Activated B cell treated with CpG ODN at 0.5 μM for 24 hours (primary cell): ENCODE measurements at places on chromosomes 1 and 21. TPM values are rescaled to one million over a fixed set of nuclear protein-coding genes. Genes with fewer than 3 reads are reported as not detected.
A peak's percentile ranks its signal among the peaks of the same experiment; 100 is the strongest.

Gene PRAMEF6
- total RNA-seq = not detected in 2 replicates

Gene TRAF3IP3
- 158 and 166 TPM in 2 replicates for total RNA-seq

Gene THEM5
- not detected in 2 replicates for total RNA-seq

Gene TFB2M
- total RNA-seq = 15.9 and 18.3 TPM in 2 replicates

Gene LRRIQ3
- 1.00 and 1.5 TPM in 2 replicates for total RNA-seq

Gene HTR1D
- total RNA-seq = not detected in 2 replicates

Gene H6PD
- 20.3 and 21.9 TPM in 2 replicates for total RNA-seq

Gene LMOD1
- not detected in 2 replicates for total RNA-seq

Gene RHD
- not detected in 2 replicates for total RNA-seq

Gene PPM1J
- total RNA-seq = 0.46 and 0.75 TPM in 2 replicates

Gene SPRR1A
- not detected in 2 replicates for total RNA-seq

- H3K27ac ChIP-seq = no peak overlapping the region
- no peak for DNase-seq
- H3K4me1 ChIP-seq = no peaks in the 10 kb centered on the region
- H3K36me3 ChIP-seq = peaks cover 5% of the 10 kb centered on the region
- H3K4me3 ChIP-seq = no peak overlapping the region
Observed at GRCh38 chr1:58409336-58409735, 137.2 kb downstream of the OMA1 start.

DNA sequence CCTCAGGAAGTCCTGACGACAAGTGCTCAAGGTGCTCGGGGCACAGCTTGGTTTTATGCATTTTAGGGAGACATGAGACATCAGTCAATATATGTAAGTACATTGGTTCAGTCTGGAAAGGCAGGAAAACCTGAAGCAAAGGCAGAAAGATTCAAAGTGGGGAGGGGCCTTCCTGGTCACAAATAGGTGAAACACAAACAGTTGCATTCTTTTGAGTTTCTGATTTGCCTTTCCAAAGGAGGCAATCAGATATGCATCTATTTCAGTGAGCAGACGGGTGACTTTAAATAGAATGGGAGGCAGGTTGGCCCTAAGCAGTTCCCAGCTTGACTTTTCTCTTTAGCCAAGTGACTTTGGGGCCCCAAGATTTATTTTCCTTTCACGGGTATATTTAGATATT lies 8.9 kb upstream of the RNF187 start:
- H3K4me3 ChIP-seq = no peak overlapping the region
- no peak for DNase-seq
- no peak overlapping the region for H3K27ac ChIP-seq
- H3K4me1 ChIP-seq = peaks cover 12% of the 10 kb centered on the region

- H3K27ac ChIP-seq = no peak overlapping the region
- peaks cover 13% of the 10 kb centered on the region for H3K4me1 ChIP-seq
- no peaks in the 10 kb centered on the region for H3K36me3 ChIP-seq
- peak; percentile 10 for DNase-seq
- H3K4me3 ChIP-seq = no peak overlapping the region
Observed at GRCh38 chr1:86155807-86156565, 586 bp downstream of the COL24A1 start.

DNA sequence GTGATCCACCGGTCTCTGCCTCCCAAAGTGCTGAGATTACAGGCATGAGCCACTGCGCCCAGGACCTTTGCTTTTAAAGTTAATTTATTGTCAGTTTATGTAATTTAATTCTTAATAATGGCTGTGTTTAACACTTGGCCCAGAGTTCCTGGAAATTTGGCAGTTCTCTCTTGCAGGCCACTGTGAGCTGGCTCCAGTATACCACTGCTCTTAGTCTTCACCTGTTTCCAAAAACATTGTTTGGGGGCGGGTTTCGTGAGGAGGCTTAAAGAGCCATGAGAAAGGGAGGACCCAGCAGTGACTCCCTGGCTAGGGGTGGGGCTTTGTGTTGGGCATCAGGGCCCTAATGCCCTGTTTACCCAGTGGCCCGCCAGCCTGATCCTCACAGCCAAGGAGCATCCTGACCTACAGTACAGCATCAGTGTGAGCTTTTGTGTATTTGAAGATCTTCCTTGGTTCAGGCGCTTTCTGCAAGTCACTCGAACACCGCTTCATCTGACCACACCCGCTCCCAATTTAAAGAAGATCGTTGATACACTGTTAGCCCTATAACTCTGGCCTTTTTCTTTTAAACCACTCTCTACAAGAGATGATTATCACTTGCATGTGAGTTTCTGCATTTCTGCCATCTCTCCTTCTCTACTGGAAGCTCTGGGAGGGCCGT lies 12.0 kb upstream of the BGLAP start:
- H3K4me3 ChIP-seq = no peak overlapping the region
- no peak overlapping the region for H3K27ac ChIP-seq
- H3K27me3 ChIP-seq = no peaks in the 10 kb centered on the region

- no peak for DNase-seq
- H3K4me3 ChIP-seq = no peak overlapping the region
- H3K27me3 ChIP-seq = peaks cover 2% of the 10 kb centered on the region
- no peaks in the 10 kb centered on the region for H3K4me1 ChIP-seq
Observed at GRCh38 chr1:208756339-208756981, 512.3 kb upstream of the PLXNA2 start.

- no peaks in the 10 kb centered on the region for H3K36me3 ChIP-seq
- H3K27me3 ChIP-seq = no peaks in the 10 kb centered on the region
- no peak overlapping the region for H3K4me3 ChIP-seq
Observed at GRCh38 chr21:44365251-44365966, 12.0 kb downstream of the TRPM2 start.

GRCh38 chr21:34092262-34092921 lies 19.0 kb downstream of the MRPS6 start:
- peak overlapping the region; percentile 59 for H3K27ac ChIP-seq
- no peak overlapping the region for H3K4me3 ChIP-seq

- H3K4me1 ChIP-seq = no peaks in the 10 kb centered on the region
- no peak overlapping the region for H3K27ac ChIP-seq
- H3K27me3 ChIP-seq = no peaks in the 10 kb centered on the region
- H3K36me3 ChIP-seq = no peaks in the 10 kb centered on the region
- no peak for DNase-seq
Observed at GRCh38 chr1:60847391-60847790, 235.0 kb upstream of the NFIA start.

- H3K36me3 ChIP-seq = no peaks in the 10 kb centered on the region
- H3K4me3 ChIP-seq = no peak overlapping the region
- no peak overlapping the region for H3K27ac ChIP-seq
- no peaks in the 10 kb centered on the region for H3K4me1 ChIP-seq
- H3K27me3 ChIP-seq = no peaks in the 10 kb centered on the region
- DNase-seq = peak; percentile 48
Observed at GRCh38 chr1:18875107-18875795, 15.8 kb upstream of the TAS1R2 start.

GRCh38 chr1:9687874-9688582 lies 36.5 kb downstream of the PIK3CD start:
- H3K36me3 ChIP-seq = peaks cover 37% of the 10 kb centered on the region
- no peak for DNase-seq
- peaks cover 72% of the 10 kb centered on the region for H3K4me1 ChIP-seq
- H3K27ac ChIP-seq = peak overlapping the region; percentile 87

DNA sequence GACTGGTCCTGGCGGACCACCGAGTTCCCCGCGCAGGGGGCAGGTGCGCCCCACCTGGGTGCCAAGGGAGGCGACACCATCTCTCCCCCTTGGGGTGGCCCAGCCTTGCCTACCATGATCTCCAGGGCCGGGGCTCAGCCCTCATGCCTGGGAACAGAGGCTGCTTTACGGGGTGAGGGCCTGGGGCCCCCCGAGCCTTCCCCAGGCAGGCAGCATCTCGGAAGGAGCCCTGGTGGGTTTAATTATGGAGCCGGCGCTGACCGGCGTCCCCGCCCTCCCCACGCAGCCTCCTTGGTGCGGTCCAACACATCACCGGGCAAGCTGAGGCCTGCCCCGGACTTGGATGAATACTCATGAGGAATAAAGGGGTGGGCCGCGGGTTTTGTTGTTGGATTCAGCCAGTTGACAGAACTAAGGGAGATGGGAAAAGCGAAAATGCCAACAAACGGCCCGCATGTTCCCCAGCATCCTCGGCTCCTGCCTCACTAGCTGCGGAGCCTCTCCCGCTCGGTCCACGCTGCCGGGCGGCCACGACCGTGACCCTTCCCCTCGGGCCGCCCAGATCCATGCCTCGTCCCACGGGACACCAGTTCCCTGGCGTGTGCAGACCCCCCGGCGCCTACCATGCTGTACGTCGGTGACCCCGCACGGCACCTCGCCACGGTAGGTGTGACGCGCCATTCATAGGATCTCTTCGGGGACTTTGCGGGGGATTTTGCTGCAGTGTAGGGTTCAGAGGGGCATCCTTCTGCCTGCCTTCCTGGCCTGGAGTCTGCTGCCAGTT lies 38.2 kb downstream of the TP73 start:
- H3K4me3 ChIP-seq = no peak overlapping the region
- peaks cover 5% of the 10 kb centered on the region for H3K4me1 ChIP-seq
- H3K27ac ChIP-seq = no peak overlapping the region
- DNase-seq = no peak
- H3K36me3 ChIP-seq = no peaks in the 10 kb centered on the region

DNA sequence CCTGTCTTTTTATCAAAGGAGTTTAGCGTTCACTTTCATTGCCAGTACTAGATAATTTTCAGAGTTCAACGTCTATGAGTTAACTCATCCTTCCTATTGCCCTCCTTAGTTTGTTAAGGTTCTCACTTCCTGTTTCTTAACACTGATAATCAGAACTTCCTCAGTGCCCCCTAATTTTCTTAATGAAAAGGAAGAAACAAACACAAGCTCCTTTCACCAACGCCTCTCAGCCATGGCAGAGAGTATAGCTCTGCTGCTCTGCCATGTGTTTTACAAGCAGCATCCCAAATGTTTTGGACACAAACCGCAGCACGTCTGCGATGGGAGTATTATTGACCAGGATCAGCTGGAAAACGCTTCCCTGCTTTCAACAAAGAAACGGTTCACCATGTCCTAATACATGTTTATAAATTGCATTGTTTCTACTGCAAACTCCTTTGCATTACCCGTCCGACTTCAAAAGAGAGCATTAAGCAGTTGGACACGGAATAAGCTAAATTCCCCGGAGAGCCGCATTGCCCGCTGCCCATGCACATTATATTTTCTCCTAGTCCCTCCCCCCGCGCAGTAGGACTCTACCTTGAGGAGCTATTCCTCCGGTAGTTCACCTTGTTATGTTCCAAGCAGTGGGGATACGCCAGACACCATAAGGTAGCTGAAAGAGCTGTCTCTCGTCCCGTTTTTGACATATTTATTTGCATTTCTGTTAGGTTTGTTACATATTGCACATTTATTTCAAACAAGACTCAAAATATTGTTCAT lies 561 bp downstream of the OLFM3 start:
- H3K36me3 ChIP-seq = no peaks in the 10 kb centered on the region
- peaks cover 11% of the 10 kb centered on the region for H3K27me3 ChIP-seq
- H3K4me3 ChIP-seq = no peak overlapping the region
- H3K27ac ChIP-seq = no peak overlapping the region
- no peaks in the 10 kb centered on the region for H3K4me1 ChIP-seq

- H3K27me3 ChIP-seq = no peaks in the 10 kb centered on the region
- H3K36me3 ChIP-seq = no peaks in the 10 kb centered on the region
- H3K4me3 ChIP-seq = no peak overlapping the region
- no peak overlapping the region for H3K27ac ChIP-seq
Observed at GRCh38 chr1:78234496-78234895, 188.7 kb downstream of the GIPC2 start.

- no peaks in the 10 kb centered on the region for H3K4me1 ChIP-seq
- no peak for DNase-seq
- H3K4me3 ChIP-seq = no peak overlapping the region
- H3K27me3 ChIP-seq = no peaks in the 10 kb centered on the region
- no peaks in the 10 kb centered on the region for H3K36me3 ChIP-seq
Observed at GRCh38 chr1:56094168-56094567, 485.2 kb downstream of the PLPP3 start.

GRCh38 chr1:37394574-37395464 lies 79.6 kb upstream of the ZC3H12A start:
- DNase-seq = no peak
- H3K4me1 ChIP-seq = no peaks in the 10 kb centered on the region
- no peaks in the 10 kb centered on the region for H3K36me3 ChIP-seq
- H3K27me3 ChIP-seq = peaks cover 45% of the 10 kb centered on the region

GRCh38 chr1:184449916-184450315 lies 63.1 kb downstream of the C1orf21 start:
- DNase-seq = no peak
- H3K36me3 ChIP-seq = no peaks in the 10 kb centered on the region
- no peak overlapping the region for H3K4me3 ChIP-seq
- H3K4me1 ChIP-seq = no peaks in the 10 kb centered on the region

GRCh38 chr1:29124366-29125236 lies 898 bp upstream of the TMEM200B start:
- H3K36me3 ChIP-seq = peaks cover 5% of the 10 kb centered on the region
- H3K27me3 ChIP-seq = peaks cover 10% of the 10 kb centered on the region
- peak; percentile 56 for DNase-seq
- H3K27ac ChIP-seq = no peak overlapping the region

- no peak within 1 kb of the TSS for H3K4me3 ChIP-seq
- no peak for DNase-seq
Observed at GRCh38 chr1:3021233-3021671, at the start of gene ACTRT2. Gene ACTRT2 (plus strand): TSS chr1:3021467. CDS start chr1:3021687, 220 bp downstream.

DNA sequence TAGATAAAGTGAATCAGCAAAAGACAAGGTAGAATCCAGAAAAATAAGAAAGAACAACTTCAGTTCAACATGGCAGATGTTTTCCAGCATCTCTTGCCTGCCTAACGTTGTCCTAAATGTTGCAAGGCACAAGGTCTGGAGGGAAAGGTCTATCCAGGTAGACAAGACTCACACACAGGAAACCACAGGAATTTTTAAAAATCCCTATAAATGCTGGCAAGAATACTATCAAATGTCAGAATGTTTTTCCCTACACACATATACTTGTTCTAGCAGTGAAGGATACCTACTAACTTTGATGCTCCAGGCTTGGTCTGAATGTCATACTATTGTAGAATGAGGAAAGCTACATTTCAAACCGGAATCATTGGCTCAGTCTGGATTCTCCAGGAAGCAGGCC lies 10.6 kb downstream of the GJA5 start:
- no peak for DNase-seq
- H3K36me3 ChIP-seq = no peaks in the 10 kb centered on the region
- H3K4me1 ChIP-seq = no peaks in the 10 kb centered on the region
- no peak overlapping the region for H3K27ac ChIP-seq
- no peaks in the 10 kb centered on the region for H3K27me3 ChIP-seq

GRCh38 chr1:26043765-26044164 lies 2.2 kb downstream of the SLC30A2 start:
- peaks cover 47% of the 10 kb centered on the region for H3K27me3 ChIP-seq
- H3K27ac ChIP-seq = no peak overlapping the region
- no peak for DNase-seq
- no peaks in the 10 kb centered on the region for H3K4me1 ChIP-seq
- no peak overlapping the region for H3K4me3 ChIP-seq
